Cortex of kidney (tissue), 1 donor: ENCODE measurements at places on chromosomes 5 and 9.

- no peak for DNase-seq
These were observed 160.7 kb downstream of the ICE1 start for GRCh38 chr5:5583023-5583765.

- DNase-seq = no peak
These were observed 29.4 kb downstream of the OLFM1 start for GRCh38 chr9:135116881-135117280.

DNA sequence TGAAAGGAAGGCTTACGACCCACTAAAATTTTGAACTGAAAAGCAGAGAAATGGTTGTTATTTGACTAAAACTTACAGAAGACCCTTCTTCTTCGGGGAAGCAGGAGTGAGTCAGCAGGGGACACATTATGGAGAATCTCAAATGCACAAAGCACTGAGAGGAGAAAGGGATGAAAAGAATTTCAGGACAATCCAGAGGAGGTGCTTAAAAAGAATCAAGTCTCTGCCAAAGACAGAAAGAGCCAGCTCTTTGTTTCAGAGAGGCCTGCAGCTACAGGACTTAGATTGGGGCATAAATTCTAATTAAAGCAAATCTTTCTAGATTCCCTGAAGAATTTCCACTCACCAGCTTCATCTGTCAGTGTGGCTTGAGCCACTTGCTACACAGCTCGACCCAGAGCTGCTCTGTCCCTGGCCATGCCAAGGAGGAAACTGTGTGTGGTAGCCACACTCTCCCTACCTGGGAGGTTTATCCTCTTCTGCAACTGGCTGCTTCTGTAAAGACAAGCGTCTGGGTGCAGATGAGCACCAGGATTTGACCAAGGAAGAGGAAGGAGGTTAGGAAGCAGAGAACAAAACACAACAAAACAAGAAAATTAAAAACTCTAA lies 89.9 kb downstream of the SEMA5A start:
- DNase-seq = no peak

- no peak for DNase-seq
These were observed 281.9 kb downstream of the TENT4A start for GRCh38 chr5:6995115-6995514.

DNA sequence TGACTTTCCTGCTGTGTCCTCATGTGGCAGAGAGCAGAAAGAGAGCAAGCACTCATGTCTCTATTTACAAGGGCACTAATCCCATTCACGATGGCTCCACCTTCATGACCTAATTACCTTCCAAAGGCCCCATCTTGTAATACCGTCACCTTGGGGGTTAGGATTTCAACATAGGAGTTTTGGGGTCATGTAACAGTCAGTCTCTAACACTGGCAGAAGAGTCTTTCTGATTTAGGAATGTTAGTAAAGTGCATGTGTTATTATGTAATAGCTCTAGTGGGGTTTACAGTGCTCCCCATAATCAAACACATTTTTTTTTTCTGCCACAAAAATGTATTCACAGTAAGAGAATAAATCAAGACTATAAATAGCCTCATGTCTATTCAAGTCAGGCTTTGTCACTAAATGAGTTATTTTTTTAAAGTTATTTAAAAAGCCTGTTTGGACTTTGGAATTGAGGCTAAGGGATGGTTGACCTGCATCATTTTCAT lies 19.1 kb downstream of the GALNT10 start:
- DNase-seq = no peak
